GF-D8 (cell line): ENCODE measurements at places on chromosomes 6 and 20.

DNA sequence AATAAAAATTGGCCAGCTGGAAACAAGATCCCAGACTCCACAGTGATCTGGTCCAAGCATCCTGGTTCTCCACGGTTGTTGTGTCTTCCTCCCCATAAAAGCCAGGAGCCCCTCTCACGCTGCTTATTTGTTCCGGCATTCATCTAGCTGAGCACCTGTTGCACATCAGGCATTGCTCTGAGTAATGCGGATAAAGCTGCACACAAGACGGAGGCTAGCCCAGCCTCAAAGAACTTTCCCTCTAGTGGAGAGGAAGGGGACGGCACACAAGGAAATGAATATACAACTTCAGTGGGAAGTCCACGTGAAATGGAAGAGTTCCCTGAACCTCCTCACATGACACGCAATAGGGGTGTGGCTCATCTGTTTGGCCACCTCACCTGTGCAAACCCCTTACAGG, 30.3 kb upstream of the NXT1 start:
- no peak for DNase-seq

DNA sequence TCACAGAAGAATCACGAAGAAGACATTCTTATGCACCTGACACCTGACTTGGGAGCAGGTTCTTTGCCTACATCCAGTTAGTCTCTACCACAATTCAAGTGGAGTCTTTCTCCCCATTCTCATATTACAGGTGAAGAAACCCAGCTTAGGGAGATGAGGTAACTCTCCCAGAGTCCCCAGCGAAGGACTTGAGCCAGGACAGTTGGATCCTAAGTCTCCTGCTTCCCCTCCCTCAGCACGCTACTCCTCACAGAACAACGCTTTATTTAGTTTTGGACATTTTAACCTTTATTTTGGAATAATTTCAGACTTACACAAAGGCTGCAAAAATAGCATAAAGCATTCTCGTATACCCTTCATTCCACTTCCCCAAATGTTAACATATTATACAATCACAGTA, 824 bp upstream of the CSTL1 start:
- DNase-seq: no peak

DNA sequence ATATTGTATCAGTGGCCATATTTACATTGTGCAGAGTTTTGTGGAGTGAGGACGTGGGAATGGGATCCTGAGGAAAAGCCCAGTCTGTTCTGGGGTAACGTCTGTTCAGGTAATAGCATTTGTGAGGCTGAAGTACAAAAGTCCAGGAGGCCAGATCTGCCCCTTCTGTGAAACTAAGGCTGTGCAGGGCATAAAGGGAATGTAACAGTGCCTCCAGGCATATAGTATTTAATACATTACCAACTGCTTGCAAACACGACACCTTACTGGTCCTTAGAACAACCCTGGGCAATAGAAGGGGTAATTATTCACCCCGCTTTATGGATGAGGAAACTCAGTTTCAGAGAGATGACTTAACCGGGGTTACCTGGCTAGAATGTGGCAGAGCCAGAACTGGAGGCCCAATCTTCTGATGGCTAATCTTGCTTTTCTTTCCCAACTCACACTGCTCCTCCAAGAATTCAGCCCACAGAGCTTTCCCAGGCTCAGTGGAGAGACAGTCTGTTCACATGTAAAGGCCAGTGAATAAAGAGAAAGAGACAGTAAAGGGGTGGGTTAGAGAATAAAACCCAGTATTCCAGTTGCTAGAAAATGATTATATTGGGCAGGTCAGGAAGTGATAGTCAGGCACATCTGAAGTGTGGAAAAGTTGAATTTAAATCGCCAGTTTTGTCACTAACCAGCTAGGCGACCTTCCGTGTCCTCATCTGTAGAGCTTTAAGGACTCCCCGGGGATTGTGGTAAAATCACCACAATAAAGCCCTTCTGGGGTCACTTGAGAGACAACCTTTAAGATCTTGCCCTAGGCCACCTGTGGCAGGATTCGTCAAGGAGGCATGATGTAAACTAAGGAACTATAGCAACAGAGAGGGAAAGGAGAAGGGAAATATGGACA, 280.7 kb upstream of the CITED2 start:
- no peak for DNase-seq

GRCh38 chr6:35258858-35259193, 709 bp upstream of the ZNF76 start:
- DNase-seq: peak; percentile 29

- DNase-seq: no peak
Observed at GRCh38 chr6:159035891-159036290, 8.9 kb downstream of the TAGAP start.

GRCh38 chr20:17940224-17940971, 28.2 kb downstream of the SNX5 start:
- no peak for DNase-seq

- no peak for DNase-seq
Observed at GRCh38 chr6:104858642-104859041, 1.1 kb downstream of the HACE1 start.

DNA sequence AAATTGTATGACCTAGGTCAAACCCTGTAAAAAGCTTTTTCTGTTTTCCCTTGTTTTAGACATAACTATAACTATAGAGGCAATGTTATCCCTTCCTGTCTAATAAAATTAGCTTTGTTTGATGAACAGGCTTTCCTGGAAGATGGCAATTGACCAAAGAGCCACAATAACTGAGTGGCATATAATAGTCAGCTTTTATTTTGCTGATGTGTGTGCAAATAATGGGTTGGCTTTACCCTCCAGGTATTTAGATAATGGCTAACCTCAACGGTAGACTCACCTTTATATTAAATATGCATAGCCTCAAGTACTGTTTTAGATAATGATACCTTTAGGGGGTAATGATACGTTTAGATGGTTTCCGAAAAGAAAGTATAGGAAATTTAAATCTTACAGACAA, 15.0 kb downstream of the TBXT start:
- no peak for DNase-seq

- DNase-seq: no peak
Observed at GRCh38 chr20:1438361-1438760, 28.3 kb downstream of the NSFL1C start.

DNA sequence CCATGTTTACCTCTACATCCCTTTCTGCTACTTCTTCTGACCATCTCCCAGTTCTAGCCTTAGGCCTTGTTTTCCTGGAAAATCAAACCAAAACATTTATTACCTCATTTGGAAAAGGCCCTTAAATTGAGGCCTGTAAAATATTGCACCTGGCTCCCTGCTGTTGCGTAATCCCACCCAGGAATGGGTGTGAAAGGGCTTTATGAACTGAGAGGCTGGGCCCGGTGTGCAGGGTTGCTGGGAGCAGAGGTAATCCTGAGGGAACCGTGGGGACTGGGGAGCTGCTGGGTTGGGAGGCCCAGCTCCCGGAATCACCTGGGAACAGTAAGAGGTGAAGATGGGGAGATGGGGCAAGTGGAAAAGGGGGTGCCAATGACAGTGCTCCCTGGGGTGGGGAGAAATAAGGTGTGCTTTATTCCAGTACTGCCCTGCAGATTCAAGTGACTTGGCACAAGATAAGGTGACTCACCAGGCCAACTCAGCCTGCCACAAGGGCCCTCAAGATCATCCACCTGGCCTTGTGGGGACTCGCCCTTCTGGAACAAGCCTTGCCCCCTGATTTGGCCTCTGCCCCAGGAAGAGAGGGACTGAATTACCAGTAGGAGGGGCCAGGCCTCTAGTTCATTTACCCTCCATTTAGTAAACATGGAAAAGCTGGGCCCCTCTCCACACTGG, 44.2 kb downstream of the KCNK5 start:
- DNase-seq: no peak

- no peak for DNase-seq
Observed at GRCh38 chr6:122128445-122128844, 271.0 kb upstream of the HSF2 start.

GRCh38 chr6:82419132-82419581, 55.5 kb downstream of the TPBG start:
- DNase-seq: no peak

DNA sequence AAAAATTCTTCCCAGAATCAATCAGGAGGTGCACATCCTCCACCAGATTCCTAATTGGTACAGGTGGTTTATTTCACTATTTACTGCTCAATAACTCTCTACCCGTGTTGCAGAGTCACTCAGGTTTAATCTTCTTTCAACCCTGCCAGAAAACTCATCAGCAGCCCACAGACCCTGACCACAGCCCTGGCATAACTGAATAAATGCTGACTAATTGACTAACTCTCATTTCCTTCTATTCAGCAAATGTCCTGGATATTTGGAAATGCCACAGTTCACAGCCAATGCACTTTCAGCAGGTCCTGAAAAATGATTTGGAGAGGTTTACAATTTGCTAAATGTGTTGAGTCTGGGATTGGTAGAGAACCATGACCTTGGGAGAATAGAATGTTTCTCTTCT, 62.3 kb downstream of the TRMT6 start:
- DNase-seq: no peak

DNA sequence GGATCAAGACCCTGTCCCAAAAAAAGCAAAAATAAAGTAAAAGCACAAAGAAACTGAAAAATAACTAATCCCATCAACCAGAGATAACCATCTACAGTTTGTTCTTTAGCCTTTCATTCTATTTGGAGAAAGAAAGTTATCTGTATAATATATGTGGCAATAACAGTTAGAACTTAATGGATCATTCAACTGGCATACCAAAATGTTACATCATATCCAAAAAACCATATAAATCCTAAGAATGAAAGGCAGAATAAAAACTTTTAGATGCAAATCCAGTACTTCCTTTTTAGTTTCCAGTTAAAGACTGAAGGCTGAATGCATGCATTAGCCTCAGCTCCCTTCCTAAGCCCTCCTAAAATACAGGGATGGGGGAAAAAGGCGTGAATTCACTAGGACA, 25.2 kb downstream of the ILRUN start:
- no peak for DNase-seq

- no peak for DNase-seq
Observed at GRCh38 chr6:43702534-43703440, 15.2 kb upstream of the MRPS18A start.

DNA sequence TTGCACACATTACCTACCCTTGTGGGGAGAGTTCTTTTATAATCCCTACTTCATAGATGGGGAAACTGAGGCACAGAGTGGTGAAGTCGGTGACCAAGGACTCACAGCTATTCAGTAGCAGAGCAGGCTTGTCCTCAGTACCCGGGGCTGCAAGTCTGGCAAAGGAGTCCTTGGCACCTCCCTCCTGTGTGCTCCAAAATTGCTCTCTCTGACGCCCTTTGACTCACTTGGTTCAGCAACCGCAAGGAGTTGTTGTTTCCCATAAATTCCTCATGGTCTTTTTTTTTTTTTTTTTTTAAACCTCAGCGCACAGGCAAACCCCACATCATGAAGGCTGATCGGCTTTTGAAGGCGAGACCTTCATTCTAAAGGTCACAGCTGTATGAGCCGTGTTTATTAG, 143.2 kb downstream of the CEBPB start:
- no peak for DNase-seq

GRCh38 chr6:166168616-166169548, 1.2 kb upstream of the TBXT start:
- no peak for DNase-seq

GRCh38 chr6:157224951-157225574, 98.3 kb downstream of the TMEM242 start:
- no peak for DNase-seq

DNA sequence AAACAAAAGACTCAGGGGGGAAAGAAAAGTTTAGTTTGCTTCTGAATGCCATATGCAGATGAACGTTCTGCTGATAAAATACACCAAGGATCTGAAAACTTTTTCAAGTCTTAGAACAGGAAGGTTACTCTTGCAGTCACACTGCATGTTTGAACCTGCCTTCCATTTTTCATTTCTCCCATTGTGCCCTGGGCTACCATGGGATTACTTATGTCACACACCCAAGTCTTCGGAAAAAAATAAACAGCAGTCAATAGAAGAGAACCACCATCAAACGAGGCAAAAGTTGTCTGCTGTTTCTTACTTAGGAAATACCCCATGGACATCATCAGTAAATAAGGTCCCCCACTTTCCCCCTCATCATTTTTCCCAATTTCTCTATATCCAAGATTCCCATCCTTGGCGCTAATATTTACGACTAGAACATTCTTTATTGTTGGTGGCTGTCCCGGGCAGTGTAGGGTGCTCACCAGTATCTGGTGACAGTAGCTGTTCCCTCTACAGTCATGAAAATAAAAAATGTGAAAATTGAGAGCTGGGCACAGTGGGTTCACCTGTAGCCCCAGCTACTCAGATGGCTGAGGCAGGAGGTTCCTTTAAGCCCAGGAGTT, 202.5 kb downstream of the BCAS1 start:
- no peak for DNase-seq

GRCh38 chr20:4256874-4257273, 241.5 kb upstream of the RNF24 start:
- no peak for DNase-seq

- DNase-seq: no peak
Observed at GRCh38 chr6:85644279-85644762, 1.6 kb upstream of the SYNCRIP start.

GRCh38 chr6:1144842-1145767, 166.8 kb upstream of the FOXQ1 start:
- no peak for DNase-seq

GRCh38 chr20:34615477-34615876, 57.0 kb downstream of the MAP1LC3A start:
- no peak for DNase-seq
